ENCODE measurements at places on chromosomes 7 and 10. TPM values are rescaled to one million over a fixed set of nuclear protein-coding genes. Genes with fewer than 3 reads are reported as not detected.

EN2 gene
- not detected for polyA plus RNA-seq

FFAR4 gene
- not detected for polyA plus RNA-seq

KCP gene
- polyA plus RNA-seq = 1.6 TPM

NPFFR1 gene
- 0.06 TPM for polyA plus RNA-seq

HMX3 gene
- polyA plus RNA-seq = not detected

BICC1 gene
- polyA plus RNA-seq = 7.2 TPM

UCMA gene
- polyA plus RNA-seq = not detected

MYH16 gene
- polyA plus RNA-seq = 0.09 TPM

Data from cardiac muscle cell (in vitro differentiated cells and primary cell).